Osteoblast (primary cell): ENCODE measurements at places on chromosomes 12 and 14. TPM values are rescaled to one million over a fixed set of nuclear protein-coding genes. Genes with fewer than 3 reads are reported as not detected.

Gene RHOJ
- total RNA-seq: 3.8 and 4.3 TPM in 2 replicates

Gene PTCSC3
- total RNA-seq: not detected in 2 replicates

Gene EVL
- 16.6 and 17.4 TPM in 2 replicates for total RNA-seq

Gene TEX52
- total RNA-seq: not detected in 2 replicates

Gene DHRS2
- total RNA-seq: under 0.01 and 0.29 TPM in 2 replicates

Gene TSHR
- total RNA-seq: not detected in 2 replicates

Gene KLHL33
- total RNA-seq: 0.36 and 0.59 TPM in 2 replicates
